ENCODE measurements at places on chromosomes 16 and 17. TPM values are rescaled to one million over a fixed set of nuclear protein-coding genes. Genes with fewer than 3 reads are reported as not detected.

Gene P2RX5
- 30.8 TPM for total RNA-seq

Gene CD300E
- total RNA-seq: not detected

Gene TEKT5
- not detected for total RNA-seq

Gene TOM1L1
- total RNA-seq: 0.45 TPM

Gene SP2
- 25.6 TPM for total RNA-seq

Gene PTGES3L
- total RNA-seq: 0.30 TPM

Gene CES1
- 0.61 TPM for total RNA-seq

Gene PRPSAP2
- total RNA-seq: 50.4 TPM

Gene IL21R
- 94.9 TPM for total RNA-seq

Gene CCL13
- not detected for total RNA-seq

Gene ZSCAN10
- 0.11 TPM for total RNA-seq

Gene PPY
- not detected for total RNA-seq

Gene TMIGD1
- total RNA-seq: not detected

Gene LCAT
- 8.0 TPM for total RNA-seq

Gene NOS2
- total RNA-seq: not detected

Gene CDIP1
- total RNA-seq: 33.2 TPM

Gene SNX20
- total RNA-seq: 16.3 TPM

Gene CCDC78
- total RNA-seq: 7.0 TPM

Gene TBC1D3G
- not detected for total RNA-seq

Gene CFAP97D1
- total RNA-seq: not detected

Gene PRAC1
- total RNA-seq: not detected

Gene SLC52A1
- not detected for total RNA-seq

Gene PYDC1
- not detected for total RNA-seq

Gene ZNF423
- 0.03 TPM for total RNA-seq

Gene CPHXL2
- total RNA-seq: not detected
